Smooth muscle cell of the brain vasculature (primary cell): ENCODE measurements at places on chromosomes 3 and 15.

GRCh38 chr3:114115143-114115542, 58.6 kb downstream of the QTRT2 start:
- no peak for DNase-seq

DNA sequence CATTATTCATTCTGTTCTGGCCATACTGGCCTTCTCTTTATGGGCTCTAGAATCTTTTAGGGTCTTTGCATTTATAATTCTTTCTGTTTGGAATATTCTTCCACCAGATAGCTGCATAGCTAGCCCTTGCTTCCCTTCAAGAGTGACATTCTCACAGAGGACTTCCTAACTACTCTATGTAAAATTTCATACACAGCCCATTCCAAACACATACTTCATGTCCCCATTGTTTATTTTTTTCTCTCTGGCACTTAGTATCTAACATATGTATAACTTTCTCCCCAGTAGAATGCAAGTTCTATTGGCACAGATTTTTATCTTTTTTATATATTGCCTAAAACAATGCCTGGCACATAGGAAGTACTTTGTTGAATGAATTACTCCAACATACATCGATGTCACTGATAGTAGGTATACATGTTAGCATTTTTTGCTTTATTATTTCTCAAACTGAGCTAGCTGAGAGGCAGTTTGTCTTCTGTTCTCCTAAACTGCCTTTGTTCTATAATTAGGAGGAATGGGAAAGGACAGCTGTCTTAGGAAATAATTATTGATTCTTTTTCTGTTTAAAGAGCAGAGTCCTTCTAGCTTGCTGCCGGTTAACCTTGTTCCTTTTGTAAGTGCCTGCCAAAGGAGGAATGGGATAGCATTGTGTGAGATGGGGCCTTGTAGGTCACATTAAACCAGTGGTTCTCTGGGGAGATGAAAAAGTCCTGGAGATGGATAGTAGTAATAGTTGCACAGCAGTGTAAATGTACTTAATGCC, 7.9 kb downstream of the FAM162A start:
- DNase-seq: no peak

- no peak for DNase-seq
These were observed 329.8 kb downstream of the THSD4 start for GRCh38 chr15:71444866-71445590.

GRCh38 chr15:63668601-63669000, 71.4 kb downstream of the FBXL22 start:
- DNase-seq: no peak
